IPS-NIHi11 (cell line): ENCODE measurements at places on chromosomes 7 and 10.

DNA sequence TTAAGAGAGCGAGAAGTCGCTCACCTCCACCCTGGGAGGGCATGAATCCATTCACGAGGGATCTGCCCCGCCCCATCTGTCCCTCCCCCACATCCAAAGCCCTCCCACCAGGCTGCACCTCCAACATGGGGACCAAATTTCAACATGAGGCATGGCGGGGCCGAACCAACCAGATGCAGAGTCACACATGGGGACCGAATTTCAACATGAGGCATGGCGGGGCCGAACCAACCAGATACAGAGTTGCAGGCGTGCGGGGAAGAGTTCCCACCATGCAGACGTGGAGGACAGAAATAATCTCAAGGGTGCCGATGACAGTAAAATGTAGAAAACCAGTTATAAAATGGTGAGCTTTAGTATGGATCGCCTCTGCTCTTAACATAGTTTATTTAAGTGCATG, 564.4 kb downstream of the DNAJB6 start:
- no peak for DNase-seq

GRCh38 chr7:42893346-42894240, 18.3 kb downstream of the C7orf25 start:
- no peak for DNase-seq

- DNase-seq = no peak
Observed at GRCh38 chr10:78390817-78391216, 357.2 kb downstream of the RPS24 start.

DNA sequence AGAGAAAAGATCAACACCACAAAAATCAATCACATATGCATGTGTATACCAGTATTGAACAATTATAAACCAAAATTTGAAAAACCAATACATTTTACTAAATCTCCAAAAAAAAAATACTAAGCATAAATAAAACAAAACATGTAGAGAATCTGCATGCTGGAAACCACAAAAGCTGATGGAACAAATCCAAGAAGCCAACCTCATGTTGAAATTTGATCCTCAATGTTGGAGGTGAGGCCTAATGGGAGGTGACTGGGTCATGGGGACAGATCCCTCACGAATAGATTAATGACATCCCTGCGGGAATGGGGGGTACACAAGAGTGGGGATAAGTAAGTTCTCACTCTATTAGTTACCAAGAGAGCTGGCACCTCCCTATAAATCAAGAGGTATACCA, 82.5 kb downstream of the OAT start:
- no peak for DNase-seq

GRCh38 chr7:50653126-50653864, 88.1 kb upstream of the DDC start:
- no peak for DNase-seq

GRCh38 chr10:2214092-2214491, 476.8 kb upstream of the ADARB2 start:
- no peak for DNase-seq

GRCh38 chr10:106399112-106399511, 765.4 kb downstream of the SORCS1 start:
- DNase-seq = no peak

GRCh38 chr10:68348265-68348741, 15.6 kb upstream of the PBLD start:
- peak; percentile 75 for DNase-seq

- peak; percentile 47 for DNase-seq
Observed at GRCh38 chr7:77199013-77199966, at the start of gene FGL2. Gene FGL2, minus strand, starts transcription at chr7:77199819. Its CDS starts 26 bp downstream, at chr7:77199793.

DNA sequence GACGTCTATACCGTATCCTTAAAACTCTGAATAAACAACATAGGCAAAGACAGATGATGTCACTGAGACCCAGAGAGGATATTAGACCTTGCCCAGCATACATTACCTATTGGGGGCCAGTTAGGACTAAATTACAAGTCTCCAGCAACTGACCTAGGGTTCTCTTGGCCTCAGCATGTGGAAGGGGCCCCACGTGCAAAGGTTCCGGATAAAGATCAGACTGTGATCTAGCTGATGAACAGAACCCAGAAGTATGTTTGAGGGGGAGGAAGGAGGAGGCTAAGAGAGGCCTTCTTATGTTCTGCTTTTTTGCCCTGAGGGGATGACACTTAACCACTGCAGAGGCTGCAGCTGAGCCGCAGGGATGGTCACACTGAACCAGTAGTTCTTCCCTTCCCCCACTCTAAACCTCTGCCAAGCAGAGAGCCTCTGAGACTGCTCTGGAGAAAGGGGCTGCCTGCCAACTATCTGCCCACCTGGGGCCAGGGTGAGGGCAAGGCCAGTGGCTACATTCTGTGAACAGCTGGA, 24.0 kb upstream of the KMT2C start:
- no peak for DNase-seq
